ENCODE measurements at places on chromosomes 3 and 15.

DNA sequence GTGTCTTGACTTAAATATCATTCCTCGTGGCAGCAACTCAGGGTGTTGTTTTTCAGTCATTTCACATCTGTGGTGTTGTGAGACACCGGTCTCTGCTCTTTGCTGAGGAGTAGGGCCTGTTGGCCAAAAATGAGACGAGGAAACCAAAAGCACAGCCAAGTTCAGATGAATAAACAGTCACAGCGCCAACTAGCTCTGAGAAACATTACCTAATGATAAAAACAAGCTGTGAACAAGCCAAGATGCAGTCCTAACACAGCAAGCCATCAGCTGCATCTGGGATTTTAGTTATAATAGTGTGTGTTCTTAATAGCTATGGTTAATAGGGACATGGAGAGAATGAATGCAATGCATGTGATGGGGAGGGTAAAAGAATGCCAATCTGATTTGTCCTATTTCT, 843.4 kb upstream of the DPPA4 start:
- no peak for DNase-seq

DNA sequence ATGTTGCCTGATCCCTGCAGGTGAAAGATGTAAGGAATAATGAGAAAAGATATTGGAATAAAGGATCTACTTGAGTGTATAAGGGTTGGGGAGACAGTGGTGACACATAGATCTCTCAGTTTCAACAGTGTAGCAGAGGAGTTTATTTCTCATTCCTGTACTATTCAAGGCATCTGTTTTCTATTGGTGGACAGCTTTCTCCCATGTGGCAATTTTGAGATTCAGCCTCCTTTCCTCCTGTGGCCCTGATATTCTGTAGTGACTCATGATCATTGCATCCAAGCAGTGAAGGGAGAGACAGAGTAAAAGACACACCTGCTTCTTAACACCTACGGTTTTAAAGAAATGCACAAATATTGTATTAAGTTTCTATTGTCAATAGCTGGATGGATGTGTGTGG, 327.6 kb downstream of the GRM7 start:
- no peak for DNase-seq

DNA sequence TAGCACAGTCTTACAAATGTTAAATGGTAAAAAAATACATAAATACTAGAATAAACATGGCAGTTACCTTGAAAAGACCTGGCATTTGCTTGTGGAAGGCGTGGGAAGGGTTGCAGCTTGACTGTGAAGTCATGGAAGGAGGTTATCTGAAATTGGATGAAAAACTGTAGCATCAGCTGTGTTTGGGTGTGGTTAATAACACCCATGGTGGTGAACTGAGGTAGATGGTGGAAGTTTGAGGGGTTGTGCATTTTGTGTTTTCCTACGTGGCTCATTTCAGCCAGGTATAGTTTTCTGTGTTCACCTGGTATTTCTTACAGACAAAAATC, 46.5 kb downstream of the PSMD6 start:
- no peak for DNase-seq

DNA sequence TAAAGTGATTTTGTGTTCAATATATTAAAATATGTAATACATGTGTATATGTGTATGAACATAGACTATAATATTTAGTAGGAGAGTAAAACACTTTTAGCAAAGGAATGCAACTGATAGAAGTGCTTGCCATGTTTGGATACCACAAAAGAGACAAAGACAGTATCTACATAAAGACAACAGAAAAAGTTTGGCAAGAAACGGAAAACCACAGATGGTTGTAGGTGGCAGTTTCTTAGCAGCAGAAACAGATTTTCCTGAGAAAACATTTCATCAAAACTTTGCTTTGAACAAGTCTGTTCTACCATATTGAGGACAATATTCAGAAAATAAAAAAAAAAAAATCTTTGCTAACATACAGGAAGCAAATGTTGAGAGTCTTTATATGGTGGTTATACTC, 1560.4 kb upstream of the GBE1 start:
- DNase-seq: no peak

DNA sequence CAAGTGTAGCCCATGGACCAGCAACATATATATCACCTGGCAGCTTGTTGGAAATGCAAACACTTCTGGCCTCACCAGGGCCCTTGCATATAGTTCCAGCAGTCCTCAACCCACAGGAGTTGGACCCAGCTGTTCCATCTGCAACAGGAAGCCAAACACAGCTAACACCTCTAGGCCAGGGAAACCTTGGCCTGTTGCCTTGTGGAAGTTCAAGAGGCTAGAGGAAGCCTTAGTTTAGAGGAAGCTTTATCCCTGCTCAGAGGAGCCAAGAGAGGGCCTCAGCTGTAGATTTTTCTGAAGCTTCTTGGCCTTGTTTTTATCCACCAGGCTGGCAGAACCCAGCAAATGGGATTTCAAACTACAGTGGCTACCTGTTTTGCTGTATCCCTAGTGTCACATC, 11.4 kb downstream of the FHIT start:
- DNase-seq: no peak

DNA sequence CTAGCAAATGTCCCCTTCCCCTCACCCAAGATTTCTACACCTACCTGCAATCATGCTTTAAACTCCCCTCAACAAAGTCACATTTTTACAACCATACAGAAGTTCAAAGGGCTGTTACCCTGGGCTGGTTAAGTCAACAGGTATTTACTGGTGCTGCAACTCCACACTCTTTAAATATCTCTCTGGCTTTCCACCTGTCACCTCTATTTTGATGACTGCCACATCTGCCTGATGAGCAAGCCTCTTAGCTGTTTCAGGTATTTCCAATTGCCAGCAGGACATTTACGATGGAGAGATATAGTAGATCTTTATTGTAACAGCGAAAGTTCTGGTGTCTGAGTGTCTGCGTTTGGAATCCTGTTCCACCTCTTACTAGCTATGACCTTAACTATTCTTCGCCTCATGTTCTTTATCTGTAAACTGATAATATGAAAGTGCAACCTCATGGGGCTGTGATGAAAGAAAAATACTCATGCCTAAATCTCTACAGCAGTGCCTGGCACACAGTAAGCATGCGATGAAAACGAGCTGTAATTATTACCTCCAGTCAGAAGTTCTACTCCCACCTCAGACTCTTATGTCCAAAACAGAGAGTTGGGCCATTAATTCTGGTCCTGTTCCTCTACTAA, 44.2 kb upstream of the TPM1 start:
- DNase-seq: no peak

DNA sequence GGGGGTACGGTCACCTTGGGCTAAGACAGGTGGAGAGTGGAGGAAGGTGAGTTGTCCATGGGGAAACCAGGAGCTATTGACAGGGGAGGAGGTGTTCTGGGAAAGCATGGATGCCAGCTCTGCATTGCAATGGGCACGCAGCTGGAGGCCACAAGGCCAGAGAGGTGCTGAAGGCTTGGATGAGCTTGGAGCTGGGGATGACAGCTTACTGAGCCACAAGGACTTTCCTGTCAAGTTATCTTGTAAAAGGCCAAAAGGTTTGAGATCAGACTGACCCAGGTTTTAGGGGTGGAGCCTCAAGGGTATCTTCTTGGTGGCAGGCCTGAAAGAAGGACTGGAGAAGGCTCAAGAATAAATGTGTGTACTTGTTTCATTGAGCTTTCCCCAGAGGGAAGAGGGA, 115.2 kb downstream of the ASB7 start:
- DNase-seq: no peak
